ENCODE measurements at places on chromosomes 6 and 20.

GRCh38 chr6:6750594-6751265 lies 162.2 kb downstream of the LY86 start:
- no peak for DNase-seq

DNA sequence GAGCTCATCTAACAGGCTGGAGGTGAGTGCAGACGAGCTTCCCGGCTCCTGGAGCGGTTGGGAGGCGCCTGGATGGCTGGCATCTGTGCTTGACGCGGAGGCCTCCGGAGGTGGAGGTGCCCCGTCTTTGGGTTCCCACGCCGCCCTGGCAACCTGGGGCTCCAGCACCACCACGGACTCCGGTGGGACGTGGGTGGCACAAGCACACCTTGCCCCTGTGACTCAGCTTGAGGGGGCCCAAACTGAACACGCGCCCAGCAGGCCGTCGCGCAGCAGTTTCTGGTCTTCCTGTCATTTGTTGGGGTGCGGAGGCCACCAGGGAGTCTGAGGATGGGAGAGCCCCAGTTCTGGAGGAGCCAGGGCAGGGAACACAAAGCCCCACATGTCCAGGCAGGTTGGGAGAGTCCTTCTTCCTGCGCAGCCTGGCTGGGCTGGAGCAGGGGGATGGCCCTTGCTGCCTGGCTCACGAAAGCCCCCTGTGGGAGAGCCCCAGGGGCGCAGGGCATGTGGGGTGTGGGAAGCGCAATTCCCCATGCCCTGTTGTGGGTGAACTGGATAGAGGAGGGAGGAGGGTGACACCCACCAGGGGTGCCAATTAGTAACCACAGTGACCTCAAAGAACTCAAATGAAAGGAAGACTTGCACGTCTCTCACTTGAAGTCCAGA lies 1378.6 kb upstream of the DEFB115 start:
- DNase-seq: no peak

- DNase-seq: no peak
These were observed 14.7 kb downstream of the UST start for GRCh38 chr6:148761527-148762011.

DNA sequence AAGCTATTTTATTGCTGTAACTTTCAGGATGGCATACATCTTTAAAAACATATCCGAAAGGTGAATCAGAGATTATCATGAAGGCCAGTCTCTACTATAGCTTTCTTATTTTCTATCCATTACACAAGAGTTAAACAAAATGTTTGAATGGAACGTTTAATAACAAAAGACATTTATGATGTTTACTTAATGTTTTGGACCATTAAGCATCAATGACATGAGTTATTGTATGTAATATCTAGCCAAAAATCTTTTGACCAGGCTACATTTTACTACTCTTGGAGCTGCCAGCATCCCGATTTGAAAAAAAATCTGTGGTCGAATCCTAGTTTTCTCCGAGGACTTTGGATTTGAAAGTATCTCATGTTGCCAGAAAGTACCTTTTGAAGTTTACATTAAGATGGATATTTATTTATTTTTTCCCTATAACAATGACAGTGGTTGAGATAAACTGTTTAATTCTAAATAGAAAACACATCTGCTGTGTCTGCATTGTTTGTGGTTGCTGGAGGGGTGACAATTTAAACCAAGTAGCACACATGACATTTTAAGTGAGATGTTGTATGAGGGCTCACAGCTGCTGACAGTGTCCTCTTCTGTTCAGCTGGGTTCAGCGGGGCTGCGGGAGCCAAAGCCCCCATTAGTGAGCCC lies 293.7 kb upstream of the TCF21 start:
- peak; percentile 72 for DNase-seq

DNA sequence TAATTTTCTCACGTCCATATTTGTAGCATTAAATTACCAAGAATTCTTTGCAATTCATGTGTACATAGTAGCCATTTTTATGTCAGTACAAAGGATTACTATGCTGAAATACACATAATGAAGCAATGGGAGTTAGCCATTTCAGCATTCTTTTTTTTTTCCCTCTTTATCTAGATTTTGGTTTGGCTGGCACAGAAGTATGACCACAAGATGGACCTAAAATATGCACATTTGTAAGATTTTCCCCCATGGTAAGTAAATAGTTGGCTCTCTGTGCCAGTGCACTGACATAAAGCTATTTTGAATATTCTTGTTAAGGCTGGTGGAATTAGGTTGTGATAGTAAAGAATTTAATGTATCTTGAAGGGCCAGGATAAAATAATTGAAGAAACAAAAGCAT lies 486.1 kb upstream of the BTBD3 start:
- DNase-seq: no peak

DNA sequence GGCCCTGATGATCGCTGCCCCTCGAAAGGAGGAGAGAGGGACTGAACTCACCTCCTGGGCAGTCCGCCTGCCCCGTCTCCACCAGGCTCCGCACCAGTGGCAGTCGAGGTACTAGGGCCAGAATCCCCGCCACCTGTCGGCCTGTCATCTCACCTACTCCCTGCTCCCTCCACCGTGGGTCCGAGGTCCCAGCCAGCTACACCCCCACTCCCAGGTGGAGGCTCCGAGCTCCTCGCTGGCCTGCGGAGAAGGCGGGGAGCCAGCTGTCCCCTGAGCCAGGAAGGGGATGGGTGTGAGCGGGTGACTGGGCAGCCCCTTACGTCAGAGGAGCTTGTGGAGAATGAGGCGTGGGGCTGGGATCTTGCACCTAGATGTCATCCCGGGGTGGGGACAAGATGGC lies 1066.5 kb upstream of the MANEA start:
- DNase-seq: no peak

DNA sequence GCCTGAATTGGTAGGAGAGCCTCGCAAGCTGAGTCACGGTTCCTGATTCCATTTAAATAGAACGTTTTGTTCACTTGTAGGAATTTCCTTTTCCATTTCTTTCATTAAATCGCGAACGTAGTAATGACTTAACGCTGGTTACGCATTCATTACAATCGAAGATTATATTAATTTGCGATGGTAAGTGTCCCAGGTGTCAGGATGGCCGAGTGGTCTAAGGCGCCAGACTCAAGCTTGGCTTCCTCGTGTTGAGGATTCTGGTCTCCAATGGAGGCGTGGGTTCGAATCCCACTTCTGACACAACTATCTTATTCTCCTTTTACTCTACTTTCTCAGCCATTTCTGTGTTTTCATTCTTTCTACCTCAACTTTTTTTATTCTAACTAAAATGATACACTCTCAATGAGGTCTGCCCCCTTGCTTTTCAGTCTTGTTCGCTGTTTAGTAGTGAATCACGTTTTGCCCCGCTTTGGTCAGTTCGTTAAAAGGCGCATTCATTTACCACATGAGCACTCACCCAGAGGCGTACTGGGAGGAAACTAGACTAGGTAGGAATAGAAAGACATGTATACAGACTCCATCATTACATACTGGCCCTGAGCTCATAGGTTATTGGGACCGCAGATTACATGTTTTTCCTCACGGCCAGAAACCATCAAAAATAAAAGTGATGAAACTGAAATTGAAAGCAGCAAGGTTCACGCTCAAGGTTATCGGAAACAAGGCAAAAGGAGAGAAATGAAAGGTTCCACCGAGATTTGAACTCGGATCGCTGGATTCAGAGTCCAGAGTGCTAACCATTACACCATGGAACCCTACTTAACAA lies 17.3 kb upstream of the TRIM27 start:
- DNase-seq: peak; percentile 96

DNA sequence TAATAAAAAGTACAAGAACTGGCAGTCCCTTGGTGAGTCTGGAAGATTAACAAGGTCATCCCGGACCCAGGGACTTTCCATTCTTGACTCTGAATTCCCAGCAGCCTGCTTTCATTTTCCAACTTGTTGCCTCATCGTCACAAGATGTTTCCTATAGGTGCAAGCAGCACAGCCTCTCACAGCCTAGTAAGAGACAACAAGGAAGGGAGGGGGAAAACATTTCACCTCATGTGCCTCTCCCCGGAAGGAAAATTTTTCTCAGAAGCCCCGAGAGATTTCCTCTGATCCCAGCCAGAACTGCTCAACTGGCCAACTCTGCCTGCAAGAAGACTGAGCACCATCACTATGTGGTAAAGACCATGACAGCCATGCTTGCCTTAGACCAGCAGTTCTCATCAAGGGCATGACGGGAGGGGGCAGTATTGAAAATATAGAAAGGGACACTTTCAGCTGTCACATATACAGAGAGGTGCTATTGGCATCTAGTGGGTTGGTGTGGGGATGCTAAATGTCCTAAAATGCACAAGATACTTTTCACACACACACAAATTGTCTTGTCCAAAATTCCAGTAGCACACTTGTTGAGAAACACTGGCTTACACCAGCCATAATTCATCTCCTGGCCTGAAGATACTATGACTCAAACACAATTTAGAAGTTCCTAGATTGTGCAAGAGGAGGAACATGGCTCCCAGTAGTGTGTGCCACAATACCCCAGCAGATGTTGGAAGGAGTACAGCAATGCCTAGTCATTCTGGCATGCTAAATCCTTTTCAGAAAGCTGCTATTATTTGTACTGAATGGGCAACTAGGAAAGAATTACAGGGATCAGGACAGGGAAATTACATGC lies 10.8 kb upstream of the WTAP start:
- DNase-seq: peak; percentile 61

DNA sequence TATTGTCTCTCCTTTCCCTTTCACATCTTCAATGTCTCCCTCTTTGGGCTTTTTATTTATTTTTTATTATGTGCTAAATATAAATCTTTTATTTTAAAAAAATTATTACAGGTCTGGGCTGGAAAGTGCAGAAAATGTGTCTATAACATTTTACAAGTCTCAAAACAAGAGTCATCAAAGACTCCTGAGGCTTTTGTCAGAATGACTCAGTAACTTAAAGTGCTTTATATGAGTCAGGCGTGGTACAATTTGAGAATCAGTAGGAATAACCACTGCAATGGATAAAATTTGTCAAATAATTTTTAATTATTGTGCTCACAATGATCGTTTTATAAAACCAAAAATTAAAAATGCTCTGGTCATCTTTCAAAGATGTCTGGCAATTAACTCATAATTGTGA lies 193.9 kb downstream of the MMUT start:
- peak; percentile 72 for DNase-seq

GRCh38 chr6:98239057-98239456 lies 595.3 kb upstream of the POU3F2 start:
- DNase-seq: no peak

GRCh38 chr6:99333068-99333467 lies 16.4 kb downstream of the FAXC start:
- no peak for DNase-seq

DNA sequence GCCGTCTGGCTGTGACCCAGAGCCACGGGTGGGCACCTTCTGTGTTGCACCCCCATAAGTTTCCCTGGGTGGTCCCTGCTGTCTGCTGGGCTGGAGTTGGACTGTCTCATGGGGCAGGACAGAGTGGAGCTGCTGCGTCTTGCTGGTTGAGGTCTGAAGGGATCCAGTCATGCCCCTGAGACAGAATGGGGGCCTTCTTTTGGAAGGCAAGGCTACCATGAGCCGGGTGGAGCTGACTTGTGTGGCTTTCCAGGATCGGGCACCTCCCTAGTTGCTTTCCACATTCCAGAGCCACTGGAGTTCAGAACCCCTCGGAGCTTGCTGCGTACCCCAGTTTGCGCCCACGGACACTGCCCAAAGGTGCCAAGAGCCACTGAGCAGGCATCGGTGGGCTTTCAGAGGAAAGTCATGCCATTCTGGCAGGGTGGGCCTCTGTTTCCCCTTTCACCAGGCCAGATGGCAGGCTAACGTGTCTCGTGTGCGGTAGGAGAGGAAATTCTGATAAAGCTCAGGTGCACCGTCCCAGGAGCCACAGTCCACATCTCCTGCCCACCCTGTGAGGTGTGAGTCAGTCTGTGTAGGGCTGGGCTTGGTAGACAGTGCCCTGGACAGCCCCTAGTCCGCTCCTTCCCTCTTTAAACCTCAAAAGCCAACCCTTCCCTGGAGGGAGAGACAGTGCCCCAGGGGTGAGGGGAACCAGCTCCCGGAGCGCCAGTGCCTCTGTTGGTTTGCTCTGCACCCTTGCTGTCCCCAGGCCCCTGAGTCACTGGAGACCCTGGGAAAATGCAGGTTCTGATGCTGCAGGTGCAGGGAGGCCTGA lies 125.3 kb downstream of the SYCP2 start:
- no peak for DNase-seq

DNA sequence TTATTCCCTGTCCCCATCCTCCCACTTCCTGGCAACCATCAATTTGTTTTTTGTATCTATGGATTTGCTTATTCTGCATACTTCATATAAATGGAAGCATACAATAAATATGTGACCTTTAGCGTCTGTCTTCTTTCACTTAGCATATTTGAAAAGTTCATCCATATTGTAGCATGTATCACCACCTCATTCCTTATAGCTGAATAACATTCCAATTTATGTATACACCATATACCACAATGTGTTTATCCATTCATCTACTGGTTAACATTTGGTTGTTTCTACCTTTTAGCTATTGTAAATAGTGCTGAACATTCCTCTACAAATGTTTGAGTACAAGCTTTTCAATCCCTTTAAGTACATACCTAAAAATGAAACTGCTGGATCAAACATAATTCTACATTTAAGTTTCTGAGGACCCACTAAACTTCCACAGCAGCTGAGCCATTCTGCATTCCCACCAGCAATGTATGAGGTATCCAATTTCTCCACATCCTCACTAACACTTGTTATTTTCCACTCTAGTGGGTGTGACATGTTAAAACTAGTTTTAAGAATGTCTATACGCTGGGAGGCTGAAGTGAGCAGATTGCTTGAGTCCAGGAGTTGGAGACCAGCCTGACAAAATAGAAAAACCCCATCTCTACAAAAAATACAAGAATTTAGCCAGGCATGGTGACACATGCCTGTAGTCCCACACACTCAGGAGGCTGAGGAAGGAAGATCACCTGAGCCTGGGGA lies 32.9 kb downstream of the NUDT3 start:
- DNase-seq: peak; percentile 18

DNA sequence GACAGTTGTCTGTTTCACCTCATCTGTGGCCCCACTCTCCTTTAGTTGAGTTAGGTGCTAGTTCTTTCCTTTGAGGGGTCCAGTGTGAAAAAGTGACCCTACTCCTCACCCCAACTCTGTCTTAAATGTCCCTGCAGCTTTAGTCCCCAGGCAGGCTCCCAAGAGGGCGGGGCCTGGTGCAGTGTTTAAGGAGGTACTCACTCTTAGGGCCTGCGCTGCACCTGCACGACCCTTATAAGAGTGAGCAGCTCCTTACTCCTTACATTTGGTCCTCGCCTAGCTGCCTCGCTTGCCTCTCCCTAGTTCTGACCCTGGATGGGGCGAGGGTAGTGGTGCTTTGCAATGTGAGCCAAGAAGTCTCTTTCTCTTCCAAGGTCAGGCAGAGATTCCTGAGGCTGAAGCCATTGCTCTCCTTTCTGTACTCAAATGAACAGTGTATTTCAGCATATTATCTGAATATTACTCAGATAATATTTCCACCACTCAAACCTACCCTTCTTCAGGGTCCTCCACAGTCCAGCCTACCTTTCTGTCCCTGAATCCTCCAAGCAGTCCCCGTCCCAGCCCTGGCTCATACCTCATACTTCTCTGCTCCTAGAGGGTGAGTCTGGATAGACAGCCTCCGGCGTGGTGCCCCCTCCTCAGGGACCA lies 11.9 kb upstream of the VEGFA start:
- DNase-seq: no peak

- DNase-seq: peak; percentile 74
These were observed 27.0 kb upstream of the TFB1M start for GRCh38 chr6:155341130-155341828.

GRCh38 chr6:152745509-152746171 lies 5.0 kb upstream of the VIP start:
- DNase-seq: no peak
